8988T (cell line): ENCODE measurements at places on chromosomes 11 and 22.

- no peak for DNase-seq
Observed at GRCh38 chr11:75503531-75504099, 22.1 kb downstream of the GDPD5 start.

DNA sequence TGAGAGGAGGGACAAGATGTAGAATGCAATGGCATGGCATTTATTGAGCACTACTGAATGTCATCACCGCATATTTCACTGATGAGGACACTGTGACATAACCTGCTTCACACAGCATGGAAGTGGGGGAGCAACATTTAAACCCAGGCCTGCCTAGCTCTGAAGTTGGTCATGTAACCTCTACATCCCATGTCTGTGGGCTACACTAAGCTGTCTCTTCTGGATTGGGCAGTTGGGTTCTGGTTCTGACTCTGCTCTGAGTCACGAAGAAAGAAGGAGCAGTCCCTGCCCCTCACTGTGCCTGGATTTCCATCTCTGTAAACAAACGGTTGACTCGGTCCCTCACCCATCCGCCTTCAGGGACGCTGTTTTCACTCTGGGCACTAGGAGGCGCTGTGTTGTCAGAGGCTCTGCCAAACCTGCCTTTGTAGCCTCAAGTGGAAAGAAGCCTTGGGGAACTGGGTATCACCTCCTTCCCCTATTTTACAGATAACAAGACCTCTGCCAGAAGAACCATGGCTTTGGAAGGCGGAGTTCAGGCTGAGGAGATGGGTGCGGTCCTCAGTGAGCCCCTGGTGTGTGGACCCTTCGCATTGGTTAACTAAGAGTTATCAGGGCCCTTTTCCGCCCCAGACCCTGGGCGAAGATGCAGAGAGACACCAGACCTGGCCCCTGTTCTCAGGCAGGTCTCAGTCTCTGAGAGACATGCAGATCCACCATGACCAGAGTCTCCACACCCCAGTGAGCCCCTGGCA, 12.7 kb upstream of the ARHGEF17 start:
- peak; percentile 74 for DNase-seq

DNA sequence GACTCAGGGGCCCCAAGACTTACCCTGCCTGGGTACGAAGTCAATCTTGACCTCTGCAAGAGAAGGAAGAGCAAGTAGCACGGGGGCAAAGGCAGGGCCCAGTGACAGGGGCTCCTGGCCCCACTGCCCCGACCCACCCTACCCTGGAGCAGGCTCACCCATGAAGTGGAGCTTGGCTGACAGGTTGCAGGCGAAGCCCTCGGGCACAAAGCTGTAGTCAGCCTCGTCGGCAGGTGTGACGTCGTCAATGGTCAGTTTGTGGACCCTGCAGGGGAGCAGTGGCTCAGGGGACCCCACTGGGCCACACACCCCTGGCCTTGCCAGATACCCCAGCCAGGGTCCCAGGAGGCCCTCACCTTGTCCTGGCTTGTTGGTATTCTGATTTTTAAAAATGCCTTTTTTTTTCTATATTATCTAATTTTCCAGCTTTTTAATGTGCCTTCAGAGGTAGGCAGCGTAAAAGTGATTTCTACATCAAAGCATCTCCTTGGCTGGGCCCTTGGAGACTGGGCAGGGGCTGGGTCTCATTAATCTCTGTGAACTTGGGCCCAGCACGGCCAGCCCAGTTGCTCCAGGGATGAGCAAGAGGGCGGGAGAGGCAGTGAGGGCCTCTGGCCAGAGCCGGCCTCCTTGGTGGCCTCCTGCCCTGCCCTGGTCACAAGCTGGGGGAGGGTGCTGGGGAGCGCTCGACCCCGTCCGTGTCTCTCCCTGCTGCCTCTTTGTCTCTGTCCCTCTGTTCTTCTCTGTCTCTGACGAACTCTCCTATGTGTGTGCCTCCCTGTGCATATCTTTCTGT, 11.3 kb downstream of the MYBPC3 start:
- no peak for DNase-seq

DNA sequence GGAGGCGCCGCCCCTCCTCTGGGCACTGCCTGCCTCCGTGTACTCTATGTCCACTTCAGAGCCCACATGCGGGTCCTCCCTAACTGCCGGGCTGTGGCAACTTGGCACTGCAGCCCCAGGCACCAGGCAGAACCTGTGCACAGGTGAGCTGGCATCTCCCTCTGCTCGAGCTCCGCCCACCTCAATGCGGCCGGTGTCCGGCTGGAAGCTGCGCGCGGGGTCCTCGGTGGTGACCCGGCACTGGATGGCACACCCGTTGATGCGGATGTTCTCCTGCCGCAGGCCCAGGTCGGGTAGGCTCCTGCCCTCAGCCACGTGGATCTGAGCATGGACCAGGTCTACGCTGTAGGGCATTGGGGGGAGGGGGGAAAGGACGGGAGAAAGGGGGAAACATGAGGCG, 9.1 kb downstream of the LRFN4 start:
- no peak for DNase-seq

DNA sequence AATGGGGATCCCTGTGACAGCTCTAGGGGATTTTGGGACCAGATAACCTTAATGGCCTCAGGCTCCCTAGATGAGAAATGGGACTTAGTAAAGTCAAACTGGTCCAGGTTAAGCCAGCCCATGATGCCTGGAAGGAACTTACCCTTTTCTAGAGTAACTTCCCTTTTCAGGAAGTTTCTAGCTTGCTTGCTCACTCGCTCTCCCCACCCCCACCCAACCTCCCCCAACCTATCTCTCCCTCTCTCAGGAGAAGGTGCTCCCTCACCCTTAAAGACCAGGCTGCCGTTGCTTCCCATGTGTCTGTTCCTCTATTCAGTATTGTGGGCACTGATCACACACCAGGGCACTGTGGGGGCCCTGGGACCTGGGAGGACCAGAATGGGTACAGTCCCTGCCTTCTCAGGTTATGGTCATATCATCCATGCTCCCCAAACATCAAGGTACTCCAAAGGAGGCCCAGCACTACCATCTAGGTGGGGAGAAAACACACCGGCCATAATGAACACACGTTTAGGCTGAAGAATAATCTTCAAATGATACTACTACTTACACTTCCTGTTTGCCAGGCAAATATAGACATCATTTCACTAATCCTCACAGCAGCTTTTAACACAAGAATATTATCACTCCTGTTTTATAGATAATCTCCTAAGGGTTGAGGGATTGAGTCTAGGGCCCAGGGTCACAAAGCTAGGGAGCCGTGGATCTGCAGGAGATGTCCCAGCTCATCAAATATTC, 18.2 kb downstream of the KCNQ1OT1 start:
- no peak for DNase-seq

DNA sequence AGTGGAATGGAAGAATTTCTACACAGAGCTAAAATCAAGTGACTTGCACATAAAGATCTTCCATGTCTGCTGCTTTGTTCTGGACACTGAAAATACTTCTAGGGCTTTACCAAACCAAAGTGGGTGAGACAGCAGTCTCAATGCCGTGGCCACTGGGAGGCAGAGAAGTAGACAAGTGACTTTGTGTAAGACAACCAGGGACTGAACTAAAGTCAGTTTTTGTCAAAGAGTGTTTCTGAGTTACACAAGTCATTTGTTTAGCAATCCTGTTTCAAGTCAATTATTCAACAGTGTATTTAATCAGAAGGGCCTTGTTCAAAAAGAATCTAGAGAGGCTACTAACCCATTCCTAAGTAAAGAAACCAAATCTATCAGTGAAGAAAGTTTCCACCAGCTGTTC, 46.6 kb downstream of the TCP11L1 start:
- no peak for DNase-seq

DNA sequence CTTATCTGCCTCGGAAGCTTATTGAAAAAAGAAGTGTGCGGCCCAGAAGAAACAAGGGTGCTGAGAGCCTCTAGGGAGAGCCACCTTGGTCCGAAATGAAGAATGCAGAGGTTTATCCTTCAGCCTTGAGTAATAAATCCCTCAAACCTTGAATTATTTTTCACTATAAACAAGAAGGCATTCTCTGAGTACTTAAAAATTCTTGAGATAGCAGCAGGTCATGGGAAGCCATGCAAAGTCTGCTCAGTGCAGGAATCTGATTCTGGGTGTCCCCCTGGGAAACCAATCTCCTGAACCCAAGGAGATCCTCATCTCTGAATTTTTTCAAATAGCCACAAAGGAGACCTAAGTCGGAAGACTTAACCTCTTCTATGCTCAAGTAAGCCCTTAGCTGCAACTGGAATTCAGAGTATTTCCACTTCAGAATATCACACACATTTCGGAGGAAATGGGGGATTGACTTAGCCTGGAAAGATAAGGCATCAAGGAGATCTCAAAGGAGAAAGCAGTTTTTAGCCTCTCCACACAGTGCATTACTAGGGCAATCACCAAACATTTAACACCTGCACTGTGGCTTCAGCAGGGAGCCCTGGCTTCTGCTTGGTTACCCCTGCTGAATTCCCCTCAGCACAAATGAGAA, 365.0 kb downstream of the ETS1 start:
- DNase-seq = no peak

DNA sequence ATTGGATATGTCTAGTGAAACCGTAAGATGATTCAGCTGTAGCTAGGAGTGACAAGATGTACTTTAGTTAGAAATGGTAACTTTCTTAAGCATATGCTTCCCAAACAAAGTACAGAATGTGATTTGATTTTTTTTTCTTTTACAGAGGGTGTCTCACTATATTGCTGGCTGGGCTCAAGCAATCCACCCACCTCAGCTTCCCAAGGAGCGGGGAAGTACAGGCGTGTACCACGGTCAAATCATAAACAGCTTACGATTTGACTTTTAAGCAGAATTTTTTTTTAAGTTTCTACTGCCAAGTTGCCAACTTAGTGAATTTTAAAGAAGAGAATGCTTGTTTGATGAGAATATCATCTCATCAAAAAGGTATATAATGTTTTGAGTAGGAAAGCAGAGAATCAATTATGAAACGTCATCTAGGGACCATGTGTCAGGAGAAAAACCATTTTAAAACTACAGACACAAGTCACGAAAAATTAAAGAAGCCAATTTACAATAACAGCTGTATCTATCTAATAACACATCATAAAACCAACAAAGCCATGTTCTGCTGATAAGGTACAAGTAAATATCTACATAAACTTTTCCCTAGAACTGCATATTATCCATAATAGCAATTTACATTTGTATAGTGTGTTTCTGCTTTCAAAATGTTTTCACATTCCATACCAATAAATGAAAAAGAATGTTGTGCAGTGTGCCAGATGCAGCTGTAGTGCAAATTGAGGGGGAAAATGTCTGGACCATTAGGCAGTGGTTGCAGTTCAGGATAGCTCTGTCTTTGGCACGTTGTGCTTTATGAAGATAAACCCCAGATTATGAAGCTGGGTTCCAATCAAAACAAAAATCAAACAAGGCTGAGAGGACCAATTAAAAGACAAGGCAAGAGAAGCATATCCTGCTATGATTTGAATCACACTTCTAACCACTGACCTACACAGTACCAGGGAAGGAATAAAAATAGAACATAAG, 33.7 kb upstream of the USP47 start:
- no peak for DNase-seq

DNA sequence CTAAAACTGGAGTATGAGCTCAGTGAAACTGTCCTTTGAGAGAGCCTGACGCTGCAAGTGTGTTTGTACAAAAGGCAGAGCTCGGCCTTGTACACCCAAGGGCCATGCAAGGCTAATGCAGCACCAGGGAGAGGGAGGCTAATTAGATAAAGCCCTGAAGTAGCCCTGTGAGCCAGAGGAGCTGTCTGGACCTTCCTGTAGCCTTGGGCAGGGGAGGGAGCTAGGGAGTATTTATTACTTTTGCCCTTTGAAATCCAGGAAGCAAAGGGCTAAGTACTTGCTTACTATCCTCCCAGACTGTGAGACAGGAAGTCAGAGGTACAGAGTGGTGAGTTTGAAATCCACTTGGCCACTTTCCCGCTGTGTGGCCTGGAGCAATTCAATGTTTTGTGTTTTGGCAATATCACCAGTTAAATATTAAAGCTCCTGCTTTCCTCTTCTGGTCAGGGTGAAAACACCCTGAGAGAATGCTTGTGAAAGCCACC, 10.2 kb upstream of the LDHA start:
- DNase-seq = peak; percentile 37

- DNase-seq = no peak
Observed at GRCh38 chr11:64438986-64439771, 80.2 kb downstream of the RPS6KA4 start.

DNA sequence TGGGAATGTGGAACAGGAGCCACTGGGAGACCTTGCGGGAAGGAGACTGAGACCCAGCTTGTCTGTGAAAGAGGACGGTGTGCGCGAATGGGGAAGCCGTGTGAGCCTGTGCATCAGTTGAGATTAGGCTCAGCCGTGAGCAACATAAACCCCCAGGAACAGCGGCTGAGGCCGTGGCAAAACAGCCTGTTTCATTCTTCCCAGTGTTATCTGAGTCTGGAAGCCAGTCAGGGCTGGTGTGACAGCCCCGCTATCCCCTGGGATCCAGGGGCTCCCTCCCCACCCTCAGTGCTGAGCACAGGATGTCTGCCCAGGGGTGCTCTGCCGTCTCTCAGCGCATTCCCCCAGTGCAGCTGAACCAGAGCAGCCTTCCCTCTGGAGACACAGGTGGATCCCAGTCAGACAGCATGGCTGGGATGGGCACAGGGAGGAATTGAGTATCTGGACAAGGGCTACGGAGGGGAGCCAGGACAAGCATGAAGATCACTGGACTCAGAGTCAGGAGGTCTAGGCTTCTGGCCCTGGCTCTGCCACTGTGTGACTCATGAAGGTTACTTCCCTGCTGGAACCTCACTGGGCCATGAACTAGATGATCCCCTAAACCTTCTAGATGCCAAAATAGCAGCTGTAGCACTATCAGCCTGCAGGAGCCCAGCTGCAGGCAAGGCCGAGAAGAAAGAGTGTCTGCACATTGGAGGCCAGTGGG, 8.6 kb downstream of the OAF start:
- no peak for DNase-seq

GRCh38 chr11:65036931-65037330, 4.1 kb upstream of the SAC3D1 start:
- DNase-seq = no peak

DNA sequence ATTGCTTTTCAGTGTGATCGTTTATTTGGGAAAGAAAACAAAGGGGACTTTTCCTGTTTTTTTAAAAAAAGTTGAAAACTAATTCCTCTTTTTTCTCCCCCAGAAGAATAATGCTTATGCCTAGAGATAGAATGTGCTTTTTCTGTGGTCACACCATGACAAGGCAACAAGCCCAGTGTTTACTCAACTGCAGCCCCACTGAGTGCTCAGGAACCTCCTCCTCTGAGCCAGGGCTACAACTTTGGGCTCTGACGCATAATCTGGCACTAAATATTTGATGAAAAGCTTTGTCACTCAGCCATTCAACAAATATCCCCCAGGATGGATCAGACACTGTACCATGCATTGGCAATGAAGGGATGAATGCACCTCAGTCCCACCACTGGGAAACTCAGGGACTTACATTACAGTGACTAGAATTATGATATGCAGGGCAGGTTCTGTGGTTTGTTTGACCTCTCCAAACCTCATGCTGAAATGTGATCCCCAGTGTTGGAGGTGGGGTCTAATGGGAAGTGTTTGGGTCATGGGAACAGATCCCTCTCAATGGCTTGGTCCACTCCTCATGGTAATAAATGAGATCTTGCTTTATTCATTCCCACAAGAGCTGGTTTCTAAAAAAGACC, 155.9 kb downstream of the CCDC34 start:
- DNase-seq = no peak

DNA sequence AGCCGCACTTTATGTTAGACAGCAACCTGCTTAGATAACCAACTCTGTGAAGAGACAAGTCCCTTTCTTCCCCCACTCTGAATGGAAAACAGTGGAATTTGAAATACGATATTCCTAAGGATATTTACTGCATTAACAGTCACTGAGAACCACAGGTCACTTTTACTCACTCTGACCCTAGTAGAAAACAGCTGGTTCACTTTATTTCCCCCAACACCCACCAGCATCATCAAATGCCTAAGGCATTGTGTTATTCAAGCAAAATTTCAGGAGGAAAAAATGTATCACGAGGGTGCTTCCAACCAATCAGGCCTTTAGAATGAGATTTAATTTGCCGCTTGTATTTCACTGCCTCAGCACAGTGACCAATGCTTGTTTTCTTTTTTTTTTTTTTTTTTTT, 1134.1 kb upstream of the CCDC90B start:
- DNase-seq = no peak
